CD8-positive, alpha-beta memory T cell (primary cell): ENCODE measurements at places on chromosomes 13 and 19. TPM values are rescaled to one million over a fixed set of nuclear protein-coding genes. Genes with fewer than 3 reads are reported as not detected.

- no peak for DNase-seq
These were observed 111.8 kb downstream of the SACS start for GRCh38 chr13:23321535-23322241.

The PSG1 gene
- not detected for total RNA-seq

GRCh38 chr19:51737924-51738323 lies 13.8 kb downstream of the FPR1 start:
- no peak for DNase-seq

The WDR88 gene
- total RNA-seq: not detected

The CYP4F2 gene
- not detected for total RNA-seq

DNA sequence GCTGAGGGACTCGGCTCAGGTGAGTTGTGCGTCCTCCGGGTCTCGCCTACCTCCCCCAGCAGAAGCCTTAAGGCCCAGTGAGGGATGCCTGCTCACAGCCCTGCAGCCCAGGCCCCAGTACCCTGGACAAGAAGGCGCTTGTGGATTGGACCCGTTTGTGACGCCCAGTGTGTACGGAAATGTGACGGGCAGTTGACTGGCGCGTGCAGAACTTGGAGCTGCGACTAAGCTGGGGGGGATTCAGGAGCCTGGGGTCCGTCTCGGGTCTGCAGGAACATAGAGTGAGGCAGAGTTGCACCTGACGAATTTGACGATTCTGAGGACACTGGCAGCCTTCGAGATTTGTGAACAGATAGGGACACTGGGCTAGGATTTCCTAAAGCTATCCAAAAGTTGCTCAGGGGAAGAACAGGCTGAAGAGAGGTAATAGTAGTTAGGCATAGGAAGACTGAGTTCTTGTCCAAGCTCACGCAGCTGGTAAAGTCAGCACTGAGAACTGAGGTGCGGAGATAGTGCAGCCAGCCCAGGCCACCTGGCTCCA lies 519 bp downstream of the ZNF551 start:
- no peak for DNase-seq

The TMEM255B gene
- 0.69 TPM for total RNA-seq

DNA sequence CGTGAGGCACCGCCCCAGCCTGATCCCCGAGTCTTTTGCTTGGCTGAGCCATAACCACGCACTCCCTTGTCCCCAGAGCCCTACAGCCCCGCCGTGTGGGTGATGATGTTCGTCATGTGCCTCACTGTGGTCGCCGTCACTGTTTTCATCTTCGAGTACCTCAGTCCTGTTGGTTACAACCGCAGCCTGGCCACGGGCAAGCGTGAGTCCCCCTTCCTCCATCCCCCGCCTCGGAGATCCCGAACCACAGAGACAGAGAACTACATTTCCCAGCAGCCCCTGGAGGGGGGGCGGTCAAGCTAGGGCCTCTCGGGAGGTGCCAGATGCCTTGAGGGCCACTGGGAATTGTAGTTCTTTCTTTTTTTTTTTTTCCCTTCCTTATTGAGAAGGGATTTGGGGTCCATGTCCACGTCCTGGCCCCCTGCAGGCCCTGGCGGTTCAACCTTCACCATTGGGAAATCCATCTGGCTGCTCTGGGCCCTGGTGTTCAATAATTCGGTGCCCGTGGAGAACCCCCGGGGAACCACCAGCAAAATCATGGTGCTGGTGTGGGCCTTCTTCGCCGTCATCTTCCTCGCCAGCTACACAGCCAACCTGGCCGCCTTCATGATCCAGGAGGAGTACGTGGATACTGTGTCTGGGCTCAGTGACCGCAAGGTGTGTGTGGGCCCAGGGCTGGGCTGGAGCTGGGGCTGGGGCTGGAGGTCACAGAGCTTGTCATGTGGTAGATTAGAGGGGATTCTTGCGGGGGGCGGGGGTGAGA lies 25.9 kb downstream of the GRIN2D start:
- DNase-seq: peak; percentile 80

The SOX1 gene
- not detected for total RNA-seq

DNA sequence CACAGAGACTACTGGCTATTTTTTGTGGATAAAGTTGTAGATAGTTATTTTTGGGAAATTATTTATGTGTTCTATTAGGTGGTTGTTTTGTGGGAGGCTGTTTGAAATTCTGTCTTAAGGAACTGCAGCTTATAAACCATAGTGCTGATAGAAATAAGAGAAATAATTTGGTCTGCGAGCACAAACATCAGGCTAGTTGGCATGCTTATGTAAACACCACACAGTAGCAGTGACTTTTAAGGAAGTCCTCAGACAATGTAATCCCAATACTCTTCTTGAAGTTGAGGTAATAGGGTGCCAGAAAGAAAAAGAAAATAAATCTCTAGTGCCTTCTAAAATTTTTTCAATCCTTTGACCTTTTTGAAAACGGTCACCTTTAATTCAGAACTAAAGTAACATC lies 23.9 kb downstream of the KL start:
- no peak for DNase-seq

GRCh38 chr13:20814224-20814910 lies 40.6 kb upstream of the EEF1AKMT1 start:
- DNase-seq: no peak
